Stimulated activated CD4-positive, alpha-beta T cell treated with anti-CD3 and anti-CD28 coated beads, Interleukin-4, amount 100 ng/mL, for 4 hours (primary cell): ENCODE measurements at places on chromosomes 1 and 21.

DNA sequence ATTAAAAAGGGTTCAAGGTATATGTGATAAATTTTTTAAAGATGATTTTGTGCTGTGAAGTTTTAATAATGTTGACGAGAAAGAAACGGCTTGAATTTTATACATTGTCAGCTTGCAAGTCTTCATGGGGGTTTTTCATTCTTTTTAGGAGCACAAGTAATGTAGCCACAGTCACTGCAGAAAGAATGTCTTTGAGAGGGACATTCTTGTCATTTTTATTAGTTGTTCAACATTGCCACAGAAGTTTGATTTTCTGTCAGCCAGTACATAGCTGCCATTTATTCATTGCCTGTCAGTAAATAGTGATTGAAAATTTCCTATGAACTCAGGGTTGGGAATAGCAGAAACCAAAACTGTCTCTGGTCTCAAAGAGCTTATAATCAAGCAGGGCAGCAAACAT is 156.3 kb downstream of the DHRS3 start:
- no peak for DNase-seq

DNA sequence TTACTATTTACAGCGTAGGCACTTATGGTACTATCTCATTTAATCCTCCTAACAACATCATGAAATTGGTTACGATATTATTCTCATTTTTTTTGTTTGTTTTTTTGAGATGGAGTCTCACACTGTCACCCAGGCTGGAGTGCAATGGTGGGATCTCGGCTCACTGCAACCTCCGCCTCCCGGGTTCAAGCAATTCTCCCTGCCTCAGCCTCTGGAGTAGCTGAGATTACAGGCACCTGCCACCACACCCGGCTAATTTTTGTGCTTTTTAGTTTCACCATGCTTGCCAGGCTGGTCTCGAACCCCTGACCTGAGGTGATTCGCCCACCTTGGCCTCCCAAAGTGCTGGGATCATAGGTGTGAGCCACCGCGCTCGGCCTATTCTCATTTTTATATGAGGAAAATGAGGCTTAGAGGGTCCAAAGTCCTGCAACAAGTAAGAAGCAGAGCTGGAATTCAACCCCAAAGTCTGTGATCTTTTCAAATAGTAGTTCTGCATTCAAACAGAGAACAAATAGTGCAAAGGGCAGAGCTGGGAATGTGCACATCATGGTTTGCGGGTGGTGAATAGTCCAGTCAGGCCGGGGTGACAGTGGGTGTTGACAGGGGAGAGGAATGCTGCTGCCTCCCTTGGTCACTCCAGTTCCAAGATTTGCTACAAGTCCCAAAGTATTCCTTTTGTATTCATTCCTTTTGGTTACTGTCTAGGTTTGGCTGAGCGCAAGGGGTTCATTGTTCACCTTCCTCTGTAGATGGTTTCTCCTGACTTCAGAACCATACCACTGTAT is 4.6 kb downstream of the PRUNE1 start:
- no peak for DNase-seq

DNA sequence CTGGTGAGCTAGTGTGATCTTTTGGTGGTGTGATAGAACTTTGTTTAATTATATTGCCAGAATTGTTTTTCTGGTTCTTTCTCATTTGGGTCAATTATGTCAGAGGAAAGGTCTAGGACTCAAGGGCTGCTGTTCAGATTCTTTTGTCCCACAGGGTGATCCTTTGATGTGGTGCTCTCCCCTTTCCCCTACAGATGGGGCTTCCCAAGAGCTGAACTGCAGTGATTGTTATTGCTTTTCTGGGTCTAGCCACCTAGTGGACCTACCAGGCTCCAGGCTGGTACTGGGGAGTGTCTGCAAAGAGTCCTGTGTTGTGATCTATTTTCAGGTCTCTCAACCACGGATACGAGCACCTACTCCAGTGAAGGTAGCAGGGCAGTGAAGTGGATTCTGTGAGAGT is 25.9 kb upstream of the CD84 start:
- DNase-seq: no peak

DNA sequence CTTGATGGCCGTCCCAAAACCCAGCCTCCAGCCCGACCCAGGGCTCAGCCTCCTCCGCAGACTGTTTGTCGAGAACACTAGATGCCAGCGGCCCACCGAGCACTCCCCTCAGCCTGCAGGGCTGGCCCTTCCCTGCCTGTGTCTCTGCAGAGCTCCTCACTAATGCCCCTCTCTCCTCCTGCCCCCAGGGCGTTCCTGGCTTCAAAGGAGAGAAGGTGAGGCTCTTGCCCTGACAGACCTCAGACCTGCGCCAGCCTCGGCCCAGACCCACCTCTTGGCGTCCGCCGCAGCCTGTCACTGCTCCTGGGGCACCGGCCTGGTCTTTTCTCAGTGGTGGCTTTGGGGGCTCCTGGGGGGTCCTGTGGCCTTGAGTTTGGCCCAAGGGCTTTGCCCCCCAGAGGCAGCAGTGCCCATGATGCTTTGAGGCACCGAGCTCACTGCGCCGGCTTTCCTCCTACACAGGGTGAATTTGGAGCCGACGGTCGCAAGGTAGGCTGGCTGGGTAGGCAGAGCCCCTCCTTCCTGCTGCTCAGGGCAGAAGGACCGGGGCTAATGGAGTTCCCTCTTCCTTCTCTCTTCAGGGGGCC is 18.4 kb downstream of the COL6A2 start:
- DNase-seq: no peak

DNA sequence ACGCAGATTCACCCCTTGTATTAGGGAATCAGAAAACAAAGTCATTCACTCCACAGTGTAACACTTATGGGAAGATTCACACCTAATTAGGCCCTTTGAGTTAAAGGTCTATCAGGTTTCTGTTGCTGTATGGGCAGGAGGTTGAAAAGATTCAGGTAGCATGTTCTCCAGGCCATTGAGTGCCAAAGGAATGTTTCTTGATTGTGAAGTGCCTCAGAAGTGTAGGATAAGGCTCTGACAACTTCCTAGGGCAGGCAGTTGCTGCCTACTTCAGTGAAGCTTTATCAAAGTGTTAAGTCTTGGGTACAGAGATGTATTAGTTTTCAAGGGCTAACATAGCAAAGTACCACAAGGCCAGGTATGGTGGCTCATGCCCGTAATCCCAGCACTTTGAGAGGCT is 48.7 kb upstream of the RGS18 start:
- no peak for DNase-seq

- DNase-seq: no peak
Measured at GRCh38 chr1:11535761-11536572, 57.0 kb downstream of the DISP3 start.

- no peak for DNase-seq
Measured at GRCh38 chr1:39322431-39322830, 117.9 kb downstream of the MACF1 start.

- no peak for DNase-seq
Measured at GRCh38 chr1:230549625-230550024, 92.7 kb upstream of the COG2 start.

GRCh38 chr1:28365864-28366263 is 3.7 kb upstream of the PHACTR4 start:
- DNase-seq: no peak

- peak; percentile 6 for DNase-seq
Measured at GRCh38 chr1:9538669-9539164, 548 bp upstream of the SLC25A33 start.

DNA sequence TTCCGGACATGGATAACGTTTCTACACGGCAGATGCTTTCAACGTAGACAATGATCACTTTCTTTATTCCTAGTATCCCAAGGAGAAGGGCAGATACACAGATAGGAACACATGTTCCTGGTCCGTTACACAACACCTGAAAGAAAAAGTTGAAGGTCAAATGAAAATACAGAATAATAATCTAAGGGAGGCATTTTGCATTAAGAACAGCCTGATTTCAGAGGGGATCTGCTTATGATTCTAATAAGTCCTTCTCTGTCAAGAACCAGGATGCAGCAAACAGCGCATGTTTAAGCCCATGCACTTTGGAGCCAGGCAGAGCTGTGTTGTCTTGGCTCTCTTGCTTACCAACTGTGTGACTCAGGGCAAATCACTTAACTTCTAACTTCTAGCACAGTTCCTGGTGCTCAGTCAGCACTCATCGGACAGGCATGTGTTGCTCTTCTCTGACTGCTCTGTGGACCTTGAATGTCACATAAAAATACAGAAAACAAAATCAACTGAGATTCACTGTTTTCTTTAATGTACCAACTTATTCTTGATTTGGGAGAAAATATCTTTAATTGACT is 56.3 kb upstream of the CNN3 start:
- DNase-seq: no peak

- DNase-seq: no peak
Measured at GRCh38 chr1:60133848-60134247, 60.3 kb upstream of the C1orf87 start.

DNA sequence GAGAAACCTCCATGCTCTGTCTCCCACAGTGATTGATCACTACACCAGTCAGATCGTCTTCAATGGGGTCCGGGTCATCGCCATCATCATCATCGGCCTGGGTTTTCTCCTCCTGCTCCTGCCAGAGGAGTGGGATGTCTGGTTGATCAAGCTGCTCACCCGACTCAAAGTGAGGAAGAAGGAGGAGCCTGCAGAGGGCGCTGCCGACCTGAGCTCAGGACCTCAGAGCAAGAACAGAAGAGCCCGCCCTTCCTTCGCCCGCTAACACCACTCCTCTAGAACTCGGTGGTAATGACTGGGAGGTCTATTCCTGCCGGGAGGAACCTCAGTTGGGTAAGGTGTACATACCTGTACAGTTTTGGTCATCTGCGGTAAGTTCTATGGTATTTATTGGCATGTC is 50.3 kb upstream of the COA6 start:
- peak; percentile 48 for DNase-seq

- DNase-seq: no peak
Measured at GRCh38 chr21:42089665-42090310, 18.7 kb downstream of the UMODL1 start.

DNA sequence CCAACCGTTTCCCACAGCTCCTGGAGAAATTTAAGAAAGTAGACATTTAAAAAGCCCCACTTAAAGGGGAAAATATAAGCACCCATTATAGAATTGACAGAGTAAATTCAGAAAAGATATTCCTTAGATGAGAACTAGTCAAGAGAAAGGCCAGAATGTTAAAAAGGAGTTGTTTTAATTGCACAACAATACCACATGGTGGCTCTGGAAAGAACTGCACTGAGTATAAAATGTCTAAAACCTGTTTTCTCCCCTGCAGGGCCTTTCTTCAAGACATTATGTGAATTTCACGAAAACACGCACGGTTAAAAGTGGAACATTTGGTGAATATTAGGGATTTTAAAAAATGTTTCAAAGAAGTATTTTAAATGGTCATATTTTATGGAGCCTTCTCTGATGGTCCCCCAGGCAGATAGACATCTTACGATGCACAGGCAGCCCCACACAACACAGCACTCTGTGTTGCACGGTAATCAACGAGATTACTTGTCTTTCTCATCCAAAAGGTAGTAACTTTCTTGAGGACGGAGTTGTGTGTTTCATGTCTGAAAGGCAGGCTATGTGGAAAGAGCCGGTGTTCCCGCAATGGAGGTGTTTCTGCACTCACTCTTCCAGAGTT is 101.9 kb downstream of the PRRX1 start:
- no peak for DNase-seq

DNA sequence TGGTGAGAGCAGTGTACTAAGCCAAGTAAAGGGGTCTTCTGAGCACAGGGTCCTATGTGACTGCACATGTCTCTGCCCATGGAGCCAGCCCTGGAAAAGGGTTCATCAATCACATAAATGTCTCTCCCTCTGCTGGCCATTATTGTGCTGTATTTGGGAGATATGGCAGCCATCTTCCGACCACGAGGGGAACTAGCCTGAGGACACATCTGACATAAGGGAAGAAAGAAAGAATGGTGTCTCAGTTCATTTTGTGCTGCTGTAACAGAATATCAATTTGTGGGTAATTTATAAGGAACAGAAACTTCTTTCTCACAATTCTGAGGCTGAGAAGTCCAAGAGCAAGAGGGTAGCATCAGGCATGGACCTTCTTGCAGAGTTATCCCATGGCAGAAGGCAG is 55.1 kb upstream of the GJA5 start:
- DNase-seq: no peak

DNA sequence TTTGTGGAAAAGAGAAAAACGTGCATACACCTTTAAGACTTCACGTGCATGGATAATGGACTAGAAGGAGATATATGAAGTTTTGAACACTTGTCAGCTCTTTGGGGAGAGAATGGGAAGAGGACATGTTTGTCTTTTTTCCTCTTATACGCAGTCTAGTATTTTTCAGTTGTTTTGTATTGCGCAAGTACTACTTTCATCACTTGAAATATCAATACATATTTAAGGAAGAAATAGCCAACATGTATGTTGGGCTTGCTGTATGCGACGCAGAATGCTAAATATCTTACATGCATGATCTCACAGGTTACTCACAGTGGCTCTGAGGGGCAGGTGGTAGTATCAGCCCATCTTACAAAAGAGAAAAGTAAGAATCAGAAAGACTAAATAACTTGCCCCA is 176.5 kb upstream of the RUNX1 start:
- DNase-seq: no peak

GRCh38 chr1:39047374-39048229 is 21.5 kb downstream of the NDUFS5 start:
- no peak for DNase-seq

GRCh38 chr1:202029727-202030126 is 19.3 kb downstream of the ELF3 start:
- DNase-seq: no peak

DNA sequence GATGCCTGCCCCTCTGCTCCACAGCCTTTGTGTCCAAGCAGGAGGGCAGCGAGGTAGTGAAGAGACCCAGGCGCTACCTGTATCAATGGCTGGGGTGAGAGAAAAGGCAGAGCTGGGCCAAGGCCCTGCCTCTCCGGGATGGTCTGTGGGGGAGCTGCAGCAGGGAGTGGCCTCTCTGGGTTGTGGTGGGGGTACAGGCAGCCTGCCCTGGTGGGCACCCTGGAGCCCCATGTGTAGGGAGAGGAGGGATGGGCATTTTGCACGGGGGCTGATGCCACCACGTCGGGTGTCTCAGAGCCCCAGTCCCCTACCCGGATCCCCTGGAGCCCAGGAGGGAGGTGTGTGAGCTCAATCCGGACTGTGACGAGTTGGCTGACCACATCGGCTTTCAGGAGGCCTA is 754 bp downstream of the BGLAP start:
- DNase-seq: no peak

DNA sequence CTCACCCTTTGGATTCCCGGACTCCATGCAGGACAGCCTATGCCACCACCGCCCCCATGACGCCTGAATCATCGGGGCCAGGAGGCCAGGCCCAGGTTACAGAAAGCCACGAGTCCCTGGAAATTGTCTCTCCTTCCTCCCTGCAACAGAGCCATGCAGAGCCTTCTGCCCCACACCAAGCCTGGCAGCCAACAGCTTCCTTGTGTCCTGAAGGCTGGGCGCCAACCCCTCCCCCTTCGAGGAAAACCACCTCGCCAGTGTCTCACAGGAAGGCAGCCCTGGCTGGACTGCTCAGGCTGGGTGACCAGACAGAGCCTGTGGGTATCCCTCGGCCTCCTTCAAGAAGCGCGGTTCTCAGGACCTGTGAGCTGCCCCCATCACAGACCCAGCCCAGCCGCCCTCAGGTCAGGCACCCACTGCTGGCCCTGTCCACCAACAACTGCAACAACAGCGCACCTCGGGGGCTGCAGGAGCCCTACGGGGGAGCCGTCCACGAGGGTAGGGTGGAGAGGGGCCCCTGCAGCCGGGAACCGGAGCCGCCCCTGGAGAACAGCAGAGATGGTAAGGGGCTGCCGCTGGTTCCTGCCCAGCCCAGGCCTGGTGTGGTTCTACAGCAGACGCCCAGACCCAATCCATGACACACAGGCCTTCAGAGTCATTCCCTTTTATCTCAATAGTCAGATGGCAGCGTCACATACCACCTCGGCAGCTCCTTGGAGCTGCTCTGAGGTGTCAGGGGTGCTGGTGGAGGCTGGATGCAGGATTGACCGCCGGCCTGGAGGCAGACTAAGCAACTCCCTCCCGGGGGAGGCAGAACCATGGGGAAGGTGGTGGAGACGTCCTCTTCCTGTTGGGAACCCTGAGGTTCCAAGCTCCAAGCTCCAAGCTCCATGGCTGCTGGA is 23.7 kb downstream of the KIAA1614 start:
- DNase-seq: no peak
